ENCODE measurements at places on chromosomes 5 and 9.

- DNase-seq: no peak
Measured at GRCh38 chr5:6601271-6601670, 31.6 kb downstream of the NSUN2 start.

DNA sequence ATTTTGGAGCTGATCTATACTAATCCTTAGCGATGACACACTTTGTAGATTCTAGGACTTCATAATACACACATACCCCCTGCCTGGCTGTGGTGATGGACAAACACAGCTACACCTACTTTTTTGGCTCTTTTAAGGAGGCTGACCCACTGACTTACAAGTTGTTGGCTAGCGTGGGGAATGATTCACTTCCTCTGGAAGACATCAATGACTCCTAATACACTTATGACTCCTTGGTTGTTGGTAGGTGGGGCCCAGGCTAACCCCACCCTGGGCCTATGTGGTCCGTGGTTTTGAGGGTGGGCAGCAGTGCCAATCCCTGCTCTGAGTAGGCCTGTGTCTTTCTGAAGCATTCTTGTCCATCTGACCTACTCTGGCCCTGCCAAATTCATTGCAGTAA is 144.4 kb downstream of the SLC12A2 start:
- DNase-seq: peak; percentile 59

GRCh38 chr5:117138523-117138922 is 563.9 kb upstream of the SEMA6A start:
- DNase-seq: no peak

DNA sequence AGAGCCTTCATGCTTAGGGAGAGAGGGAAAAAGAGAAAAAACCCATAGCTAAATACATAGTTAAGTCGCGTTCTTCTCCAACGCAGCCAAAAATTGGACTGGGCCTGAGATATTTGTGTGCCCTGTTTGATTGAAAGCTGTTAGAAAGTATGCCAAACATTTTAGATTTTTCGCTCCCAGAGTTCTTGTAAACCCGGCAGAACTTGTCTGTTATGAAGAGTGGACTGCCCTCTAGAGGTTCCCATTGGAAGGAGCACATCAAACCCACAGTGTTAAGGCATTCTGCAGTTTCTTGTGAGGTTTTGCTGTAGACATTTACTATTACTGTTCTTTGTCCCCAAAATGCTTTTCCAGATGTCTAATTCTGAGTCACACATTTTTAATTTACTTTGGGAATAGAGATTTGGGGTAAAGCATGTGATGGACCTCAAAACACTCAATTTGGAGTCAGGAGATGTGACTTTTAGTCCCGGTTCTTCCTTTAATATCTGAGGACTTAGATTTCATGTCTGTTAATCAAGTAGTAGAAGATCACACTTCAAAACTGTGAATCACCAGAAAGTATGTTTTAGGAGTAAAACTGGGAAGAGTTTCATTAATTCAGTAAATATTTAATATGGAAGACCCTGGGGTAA is 96.6 kb downstream of the PCSK1 start:
- peak; percentile 61 for DNase-seq

DNA sequence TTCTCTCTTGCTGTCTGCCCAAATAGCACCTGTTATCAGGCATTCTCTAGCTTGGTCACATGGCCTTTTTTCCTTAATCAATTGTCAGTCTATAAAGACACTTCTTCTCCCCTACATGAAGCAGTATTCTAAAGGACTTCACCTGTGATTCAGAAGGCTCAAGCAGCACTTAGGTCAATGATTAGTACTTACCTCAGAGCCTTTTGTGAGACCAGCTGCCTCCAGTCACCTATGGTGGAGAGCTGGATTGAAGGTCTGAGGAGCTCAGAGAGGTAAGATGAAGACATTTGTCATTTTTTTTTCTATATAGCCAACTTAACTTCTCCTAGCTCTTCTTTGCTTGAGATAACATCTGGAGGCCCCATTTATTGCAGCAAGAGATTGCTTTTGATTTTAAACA is 278.3 kb upstream of the PCSK5 start:
- DNase-seq: no peak

DNA sequence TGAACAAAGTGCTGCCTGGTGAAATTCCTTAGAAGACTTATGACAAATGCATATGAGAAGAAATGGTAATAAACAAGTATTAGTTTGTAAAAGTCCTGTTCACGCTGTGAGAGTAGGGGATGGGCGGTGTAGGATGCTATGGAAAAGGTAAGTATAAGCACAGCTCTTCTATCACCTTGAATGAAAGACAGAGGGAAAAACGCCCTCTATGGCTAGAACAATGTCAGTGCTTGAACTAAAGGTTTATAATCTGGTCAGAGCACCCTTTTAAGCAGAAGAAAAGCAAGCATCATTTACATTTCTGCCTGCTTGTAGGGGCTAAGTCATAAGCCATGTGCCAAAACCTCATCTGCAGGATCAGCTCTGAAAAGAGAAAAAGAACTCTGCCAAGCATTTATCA is 115.2 kb downstream of the LHFPL2 start:
- no peak for DNase-seq

DNA sequence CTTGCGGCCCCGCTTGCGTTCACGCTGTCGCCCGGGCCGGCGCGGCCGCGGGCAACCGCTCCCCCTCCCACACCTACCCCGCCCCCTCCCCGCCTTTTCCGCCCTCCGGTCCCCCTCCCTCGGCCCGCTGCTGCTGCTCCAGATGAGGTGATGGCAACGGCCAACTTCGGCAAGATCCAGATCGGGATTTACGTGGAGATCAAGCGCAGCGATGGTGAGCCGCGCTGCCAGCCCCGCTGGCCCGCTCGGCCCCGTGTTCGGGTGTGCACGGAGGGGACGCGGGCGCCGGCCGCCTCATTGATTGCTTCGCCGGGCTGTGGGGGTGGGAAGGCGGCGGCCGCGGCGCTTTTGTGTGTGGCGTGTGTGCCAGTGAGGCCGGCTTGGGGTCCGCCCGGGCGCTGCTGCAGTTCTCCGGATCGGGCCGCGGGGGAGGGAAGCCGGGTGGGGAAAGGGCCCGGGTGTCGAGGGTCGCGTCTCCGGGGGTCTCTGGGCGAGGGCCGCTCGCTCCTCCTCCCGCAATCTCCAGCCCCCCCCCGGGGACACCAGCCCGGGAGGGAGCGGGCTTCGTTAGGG is 403 bp downstream of the KIF2A start:
- no peak for DNase-seq

- DNase-seq: no peak
Measured at GRCh38 chr9:124716808-124717207, 54.3 kb downstream of the NR6A1 start.

DNA sequence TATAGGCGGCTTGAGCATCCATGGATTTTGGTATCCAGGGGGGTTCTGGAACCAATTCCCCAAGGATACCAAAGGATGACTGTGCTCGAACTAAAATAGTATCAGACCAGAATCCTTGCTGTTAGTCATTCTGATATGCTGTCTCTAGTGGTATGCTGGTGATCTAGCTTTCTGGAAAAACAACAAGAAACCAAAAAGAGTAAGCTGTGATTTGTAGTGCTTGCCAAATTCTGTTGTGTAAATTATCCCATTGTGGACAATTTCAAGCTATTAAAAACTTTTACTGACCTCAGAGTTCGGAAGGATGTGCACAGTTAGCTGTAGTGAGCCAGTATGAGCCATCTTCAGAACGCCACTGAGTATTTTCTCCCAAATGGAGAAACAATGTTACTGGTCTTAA is 99.0 kb upstream of the FBN2 start:
- no peak for DNase-seq

DNA sequence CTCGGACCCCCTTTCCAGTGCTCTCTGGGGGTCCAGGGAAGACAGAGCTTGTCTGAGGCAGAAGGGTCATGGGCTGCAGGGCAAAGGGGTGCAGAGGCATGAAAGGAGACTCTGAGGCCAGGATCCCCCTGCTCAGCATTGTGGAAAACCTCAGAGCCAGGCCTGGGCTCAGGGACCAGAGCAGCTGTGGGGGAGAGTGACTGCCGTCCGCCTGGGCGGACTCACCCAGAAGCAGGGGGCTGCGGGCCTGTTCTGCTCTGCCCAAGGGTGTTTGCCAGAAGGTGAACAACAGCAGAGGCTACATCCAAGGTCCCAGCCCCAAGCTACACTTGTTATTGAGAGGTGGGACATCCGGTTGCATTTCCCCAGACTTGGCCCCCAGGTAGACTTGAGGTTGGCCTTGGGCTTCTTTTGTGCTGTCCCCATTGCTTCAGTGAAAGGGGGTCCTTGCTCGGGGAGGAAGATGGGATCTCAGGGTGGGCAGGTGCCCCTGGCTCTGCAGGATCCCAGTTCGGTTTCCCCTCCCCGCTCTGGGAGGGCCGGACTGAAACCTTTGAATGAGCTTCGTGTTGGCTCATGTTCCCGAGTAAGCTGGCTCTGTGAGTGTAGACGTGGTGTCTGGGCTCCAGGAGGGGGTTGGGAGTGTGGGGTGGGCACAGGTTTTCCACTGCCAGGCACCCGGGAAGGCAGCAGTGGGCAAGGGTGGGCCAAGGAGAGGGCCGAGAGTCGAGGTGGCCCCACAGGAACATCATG is 92.1 kb downstream of the COL5A1 start:
- no peak for DNase-seq

- no peak for DNase-seq
Measured at GRCh38 chr5:1383886-1384401, 39.0 kb upstream of the CLPTM1L start.

GRCh38 chr9:131262327-131263032 is 13.8 kb downstream of the FAM78A start:
- no peak for DNase-seq

- no peak for DNase-seq
Measured at GRCh38 chr5:112711436-112711835, 26.2 kb upstream of the APC start.

- DNase-seq: no peak
Measured at GRCh38 chr5:186091-187041, 4.9 kb upstream of the LRRC14B start.

GRCh38 chr5:61182449-61182848 is 20.2 kb upstream of the SMIM15 start:
- DNase-seq: no peak

GRCh38 chr5:139205586-139205985 is 7.4 kb upstream of the SIL1 start:
- DNase-seq: no peak

DNA sequence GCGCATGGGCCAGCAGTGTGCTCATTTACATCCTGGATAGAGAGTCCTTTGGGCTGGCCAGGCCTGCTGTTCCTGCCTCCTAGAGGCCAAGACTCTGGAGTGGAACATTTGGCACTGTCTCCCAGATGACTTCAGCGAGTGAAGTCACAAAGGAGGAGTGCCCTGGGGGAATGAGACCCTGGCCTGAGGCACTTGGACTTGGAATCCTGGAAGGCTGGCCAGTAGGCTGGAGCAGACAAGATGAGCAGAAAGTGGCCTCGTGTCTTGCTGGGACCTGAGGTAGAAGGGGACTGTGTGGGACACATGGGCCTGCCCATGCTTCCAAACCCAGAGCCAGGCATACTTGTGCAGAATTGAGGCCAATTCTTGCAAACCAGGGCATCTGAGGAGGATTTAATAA is at the start of gene TSSK1B:
Gene TSSK1B, minus strand, starts transcription at position 101 of the 400 bp plus-strand sequence. CDS start 150 bp downstream, outside the sequence.
- DNase-seq: no peak

DNA sequence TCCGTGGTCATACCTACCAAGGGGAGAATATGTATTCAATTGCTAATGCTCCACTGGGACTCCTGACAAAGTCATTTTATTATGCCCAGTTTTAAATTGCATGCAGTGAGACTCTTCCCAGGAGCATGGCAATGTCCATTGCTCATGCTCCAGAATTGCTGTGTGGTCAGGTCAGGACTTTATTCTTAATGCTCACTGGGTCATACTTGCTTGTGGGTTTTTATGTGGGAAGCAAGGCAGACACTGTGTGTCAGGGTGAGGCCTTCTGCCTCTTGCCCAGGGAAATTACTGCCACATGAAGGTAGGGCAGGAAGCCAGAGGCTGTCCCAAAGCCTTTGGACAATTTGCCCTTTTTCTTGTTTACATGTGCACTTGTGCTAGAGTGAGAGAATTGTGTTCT is 164.6 kb upstream of the MEF2C start:
- no peak for DNase-seq

GRCh38 chr5:139847790-139848507 is 52.3 kb downstream of the PSD2 start:
- no peak for DNase-seq

DNA sequence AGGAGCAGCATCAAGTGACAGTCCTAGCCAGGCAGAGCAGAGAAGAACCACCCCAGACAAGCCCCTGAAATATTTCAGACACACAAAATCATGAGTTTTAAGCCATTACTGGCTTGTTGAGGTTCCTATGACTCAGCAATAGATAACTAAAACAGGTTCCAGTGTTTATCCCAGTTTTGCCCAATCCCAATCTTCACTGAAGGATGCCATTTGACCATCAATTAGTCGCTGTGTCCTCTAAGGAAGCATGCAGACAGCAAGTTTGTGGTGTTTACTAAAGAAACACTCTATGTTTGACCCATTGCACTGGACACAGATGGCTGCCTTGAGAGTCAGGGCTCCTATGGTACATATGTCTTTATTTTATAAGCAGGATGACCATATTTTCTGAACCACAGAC is 186.7 kb downstream of the SYK start:
- no peak for DNase-seq

GRCh38 chr5:100644185-100644584 is 109.0 kb downstream of the FAM174A start:
- no peak for DNase-seq

- peak; percentile 94 for DNase-seq
Measured at GRCh38 chr5:181281077-181281983, 20.4 kb upstream of the TRIM52 start.

DNA sequence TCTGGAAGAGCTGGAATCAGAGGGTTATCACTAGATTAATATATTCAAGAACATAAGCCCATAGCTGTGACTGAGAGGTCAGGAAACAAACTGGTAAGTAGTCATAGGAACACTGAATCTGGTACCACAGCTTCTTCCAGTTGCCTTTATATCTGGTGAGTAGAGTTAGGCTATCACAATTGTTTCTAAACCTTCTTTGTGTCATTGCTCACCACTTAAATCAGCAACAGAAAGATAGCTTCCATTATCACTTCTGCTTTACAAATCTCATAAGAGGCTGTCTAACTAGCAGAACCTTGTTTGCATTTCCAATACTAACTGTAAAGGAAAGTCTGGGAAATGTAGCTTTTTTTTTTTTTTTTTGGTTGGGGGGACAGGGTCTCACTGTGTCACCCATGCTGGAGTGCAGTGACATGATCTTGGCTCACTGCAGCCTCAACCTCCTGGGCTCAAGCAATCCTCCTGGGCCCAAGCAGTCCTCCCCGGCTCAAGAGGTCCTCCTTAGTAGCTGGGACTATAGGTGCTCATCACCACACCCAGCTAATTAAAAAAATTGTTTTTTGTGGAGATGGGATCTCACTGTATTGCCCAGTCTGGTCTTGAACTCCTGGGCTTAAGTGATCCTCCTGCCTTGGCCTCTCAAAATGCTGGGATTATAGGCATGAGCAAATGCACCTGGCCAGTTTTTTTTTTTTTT is 22.0 kb downstream of the CDC42SE2 start:
- DNase-seq: no peak

- DNase-seq: no peak
Measured at GRCh38 chr5:41345295-41345694, 132.0 kb upstream of the C6 start.

- no peak for DNase-seq
Measured at GRCh38 chr9:4321554-4321953, 21.7 kb upstream of the GLIS3 start.

All from urothelium cell line (cell line).